ENCODE measurements at places on chromosomes 16 and 17. TPM values are rescaled to one million over a fixed set of nuclear protein-coding genes. Genes with fewer than 3 reads are reported as not detected.

- peak; percentile 80 for DNase-seq
Measured at GRCh38 chr17:2094891-2095535, 40.1 kb downstream of the HIC1 start.

- no peak for DNase-seq
Measured at GRCh38 chr16:72434159-72434558, 262.2 kb upstream of the PMFBP1 start.

The GP1BA gene
- polyA plus RNA-seq = not detected

DNA sequence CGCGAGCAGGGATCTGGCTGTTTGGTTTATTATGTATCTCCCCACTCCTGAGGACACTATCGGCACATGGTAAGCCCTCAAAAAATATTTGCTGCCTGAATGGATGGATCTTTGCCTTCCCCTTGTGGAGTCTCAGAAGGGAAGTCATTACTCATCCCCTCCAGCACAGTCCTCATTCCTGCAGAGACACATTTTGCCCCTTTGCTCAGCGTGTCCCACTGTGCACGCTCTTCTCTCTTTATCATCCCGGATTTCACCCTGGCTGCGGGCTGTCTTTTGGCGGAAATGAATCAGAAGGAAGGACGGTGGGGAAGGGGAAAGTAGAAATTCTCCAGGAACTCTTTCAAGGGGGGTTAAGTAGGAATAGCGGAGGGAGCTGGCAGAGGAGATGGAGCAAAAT lies 125.2 kb upstream of the CDC42EP4 start:
- no peak for DNase-seq

The SBK1 gene
- polyA plus RNA-seq = 10.8 TPM

GRCh38 chr16:22373662-22374310 lies 633 bp downstream of the CDR2 start:
- peak; percentile 58 for DNase-seq

- DNase-seq = no peak
Measured at GRCh38 chr17:27754549-27754948, 45.8 kb downstream of the NOS2 start.

The TBC1D26 gene
- 0.57 TPM for polyA plus RNA-seq

DNA sequence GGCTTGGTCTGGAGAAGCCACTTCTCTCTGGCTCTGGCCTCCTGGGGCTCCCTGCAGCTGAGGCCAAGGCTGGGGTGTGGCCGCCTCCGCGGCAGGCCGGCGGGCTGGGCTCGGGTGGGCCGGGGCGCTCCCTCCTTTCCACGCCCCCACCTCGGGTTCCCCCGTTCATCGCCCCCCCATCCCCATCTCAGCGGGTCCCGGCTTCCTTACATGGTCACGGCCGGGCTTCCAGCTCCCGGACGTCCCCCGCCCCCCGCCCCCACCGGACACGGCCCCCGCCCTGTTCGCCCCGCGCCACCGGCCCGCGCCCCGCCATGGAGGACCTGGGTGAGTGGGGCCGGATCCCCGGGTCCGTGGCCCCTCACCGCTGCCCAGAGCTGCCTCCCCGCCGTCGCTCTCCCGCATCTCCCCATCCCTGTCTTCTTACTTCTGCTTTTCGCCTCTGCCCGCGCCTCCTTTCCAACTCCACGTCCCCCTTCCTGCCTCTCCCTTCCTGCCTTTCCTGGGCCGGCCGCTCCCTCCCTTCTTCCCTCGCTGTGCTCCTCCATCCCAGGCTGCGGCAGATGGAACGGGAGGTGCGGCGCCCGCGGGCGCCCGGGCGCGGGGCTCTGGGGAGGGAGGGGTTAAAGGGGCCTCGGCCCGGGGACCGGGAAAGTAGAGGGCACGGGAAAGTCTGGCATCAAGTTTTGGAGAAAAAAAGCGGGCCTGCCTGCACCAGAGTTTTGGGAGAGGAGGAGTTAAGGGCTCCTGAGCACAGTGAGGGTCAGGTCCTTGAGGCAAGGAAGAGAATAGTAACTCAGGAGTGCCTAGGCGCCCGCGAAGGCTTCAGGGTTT lies at the start of gene TGFB1I1:
TGFB1I1 (plus strand) TSS at position 278 of the 834 bp plus-strand sequence; CDS start at position 315, 37 bp downstream.
- peak; percentile 74 for DNase-seq

DNA sequence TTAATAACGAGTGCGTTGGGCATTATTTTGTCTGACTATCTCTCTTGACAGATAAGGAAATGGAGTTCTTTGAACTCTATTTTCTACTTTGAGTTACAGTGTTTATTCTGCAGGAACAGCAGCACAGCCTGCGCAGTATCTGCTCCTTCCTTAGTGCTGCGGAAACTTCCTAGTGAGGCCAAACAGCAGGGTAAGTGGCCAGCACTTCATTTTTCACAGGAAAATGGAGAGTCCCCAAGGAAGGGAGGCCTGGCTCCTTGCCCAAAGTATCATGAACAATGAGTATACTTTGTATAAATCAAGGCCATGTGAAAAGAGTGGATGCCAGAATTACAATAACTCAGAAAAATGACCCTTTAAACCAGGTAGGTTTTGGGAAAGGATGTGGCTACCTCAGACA lies 140.6 kb downstream of the VPS53 start:
- DNase-seq = peak; percentile 17

- DNase-seq = no peak
Measured at GRCh38 chr17:22142091-22142490, 449.8 kb downstream of the KCNJ18 start.

DNA sequence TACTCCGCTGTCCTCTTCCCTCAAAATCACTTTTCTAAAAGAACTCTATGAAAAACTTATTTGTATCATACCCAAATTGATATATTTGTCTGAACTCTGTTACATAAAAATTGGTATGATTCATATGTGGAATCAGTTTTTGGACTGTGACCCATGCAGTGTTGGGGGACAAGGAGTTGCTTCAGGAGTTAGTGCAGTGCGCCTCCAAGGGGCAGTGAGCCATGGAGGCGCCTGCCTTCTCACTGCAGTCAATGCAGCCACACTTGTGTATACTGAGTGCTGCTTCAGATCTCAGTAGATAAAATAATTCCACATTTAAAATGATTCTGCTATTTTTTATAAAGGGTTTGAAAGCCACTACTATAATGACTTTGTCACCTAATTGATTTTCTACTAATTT lies 32.5 kb downstream of the DGKE start:
- no peak for DNase-seq

The CIBAR2 gene
- polyA plus RNA-seq = not detected

- DNase-seq = no peak
Measured at GRCh38 chr17:43444223-43445008, 39.4 kb upstream of the DHX8 start.

The C16orf89 gene
- polyA plus RNA-seq = 3.8 TPM

The GP2 gene
- polyA plus RNA-seq = 34.6 TPM

- peak; percentile 85 for DNase-seq
Measured at GRCh38 chr17:16353317-16354174, at the start of gene CENPV. Gene CENPV (minus strand): TSS chr17:16353469. CDS start chr17:16353436, 33 bp downstream.

GRCh38 chr16:15457958-15458357 lies 23.6 kb downstream of the BMERB1 start:
- no peak for DNase-seq

GRCh38 chr17:1398028-1398427 lies 2.0 kb downstream of the YWHAE start:
- DNase-seq = no peak

DNA sequence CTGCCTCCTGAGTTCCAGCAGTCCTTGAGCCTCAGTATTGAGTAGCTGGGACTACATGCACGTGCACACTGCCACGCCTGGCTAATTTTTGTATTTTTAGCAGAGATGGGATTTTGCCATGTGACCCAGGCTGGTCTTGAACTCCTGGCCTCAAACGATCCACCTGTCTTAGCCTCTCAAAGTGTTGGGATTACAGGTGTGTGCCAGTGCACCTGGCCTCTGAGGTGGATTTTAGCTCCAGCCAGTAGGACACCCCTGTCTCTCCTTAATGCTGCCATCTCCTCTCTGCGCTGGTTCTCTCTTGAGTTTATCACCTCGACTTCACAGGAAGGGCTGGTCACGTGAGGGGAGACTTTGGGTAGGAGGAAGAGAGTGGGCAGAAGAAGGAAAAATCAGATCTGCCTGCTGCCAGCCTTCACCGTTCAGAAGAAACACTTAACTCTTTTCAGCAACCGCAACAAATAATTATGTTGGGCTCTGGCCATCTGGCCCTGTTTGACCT lies 55.1 kb downstream of the NDE1 start:
- DNase-seq = no peak

- no peak for DNase-seq
Measured at GRCh38 chr16:79182616-79183015, 417.9 kb downstream of the MAF start.

GRCh38 chr16:85995541-85996423 lies 96.8 kb downstream of the IRF8 start:
- DNase-seq = peak; percentile 35

The JPT2 gene
- polyA plus RNA-seq = 7.8 TPM

- no peak for DNase-seq
Measured at GRCh38 chr17:58671969-58672368, 19.9 kb downstream of the TEX14 start.

DNA sequence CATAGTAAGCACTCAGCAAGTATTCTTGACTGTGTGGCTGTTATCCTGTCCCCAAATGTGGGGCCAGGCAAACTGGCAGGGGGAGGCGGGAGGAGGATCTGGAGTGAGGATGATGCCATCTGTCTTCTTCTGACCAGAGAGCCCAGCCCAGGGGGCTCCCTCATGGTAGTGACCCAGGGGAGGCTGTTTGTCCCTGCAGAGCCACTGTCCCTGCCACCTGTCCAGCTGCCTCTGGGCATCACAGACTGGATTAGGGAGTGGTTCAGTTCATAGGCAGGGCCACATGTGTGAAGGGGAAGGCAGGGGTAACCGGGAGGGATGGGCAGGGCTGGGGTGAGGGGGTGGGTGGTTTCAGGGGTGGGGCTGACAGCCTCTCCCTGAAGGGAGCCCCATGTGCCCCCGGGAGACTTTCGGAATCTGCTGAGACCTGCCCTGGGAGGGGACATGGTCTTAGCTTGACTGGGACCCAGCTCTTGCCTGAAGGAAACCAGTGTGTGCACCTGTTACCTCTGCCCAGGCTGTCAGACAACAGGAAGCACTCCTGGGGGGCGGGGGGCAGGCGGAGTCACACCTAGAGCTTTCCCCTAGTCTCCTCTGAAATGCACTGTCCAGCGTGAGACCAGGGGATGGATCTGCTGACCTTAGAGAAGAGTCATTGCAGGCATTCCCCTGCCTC lies 15.2 kb downstream of the ARHGAP23 start:
- DNase-seq = no peak

The CCDC200 gene
- 2.8 TPM for polyA plus RNA-seq

The SLC35G6 gene
- 0.30 TPM for polyA plus RNA-seq

The PABPN1L gene
- not detected for polyA plus RNA-seq

DNA sequence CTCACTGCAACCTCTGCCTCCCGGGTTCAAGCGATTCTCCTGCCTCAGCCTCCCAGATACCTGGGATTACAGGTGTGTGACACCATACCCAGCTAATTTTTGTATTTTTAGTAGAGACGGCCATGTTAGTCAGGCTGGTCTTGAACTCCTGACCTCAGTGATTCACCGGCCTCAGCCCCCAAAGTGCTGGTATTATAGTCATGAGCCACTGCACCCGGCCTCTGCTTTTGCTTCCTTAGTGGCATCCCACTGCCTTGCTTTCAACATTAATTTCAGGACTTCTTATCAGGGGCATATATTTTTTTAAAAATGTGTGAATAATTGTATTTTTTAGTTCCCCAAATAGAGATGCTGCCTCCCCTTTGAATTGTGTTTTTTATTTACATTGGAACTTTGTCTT lies 98.8 kb downstream of the SYCE1L start:
- no peak for DNase-seq

The ITGA2B gene
- 3.6 TPM for polyA plus RNA-seq

The RNF135 gene
- polyA plus RNA-seq = 10.1 TPM

- DNase-seq = peak; percentile 89
Measured at GRCh38 chr16:19113577-19114358, at the start of gene ITPRIPL2. Gene ITPRIPL2 (plus strand): TSS chr16:19113964. CDS start chr16:19114462, 498 bp downstream.

- DNase-seq = no peak
Measured at GRCh38 chr16:54245788-54246453, 40.7 kb downstream of the IRX3 start.

DNA sequence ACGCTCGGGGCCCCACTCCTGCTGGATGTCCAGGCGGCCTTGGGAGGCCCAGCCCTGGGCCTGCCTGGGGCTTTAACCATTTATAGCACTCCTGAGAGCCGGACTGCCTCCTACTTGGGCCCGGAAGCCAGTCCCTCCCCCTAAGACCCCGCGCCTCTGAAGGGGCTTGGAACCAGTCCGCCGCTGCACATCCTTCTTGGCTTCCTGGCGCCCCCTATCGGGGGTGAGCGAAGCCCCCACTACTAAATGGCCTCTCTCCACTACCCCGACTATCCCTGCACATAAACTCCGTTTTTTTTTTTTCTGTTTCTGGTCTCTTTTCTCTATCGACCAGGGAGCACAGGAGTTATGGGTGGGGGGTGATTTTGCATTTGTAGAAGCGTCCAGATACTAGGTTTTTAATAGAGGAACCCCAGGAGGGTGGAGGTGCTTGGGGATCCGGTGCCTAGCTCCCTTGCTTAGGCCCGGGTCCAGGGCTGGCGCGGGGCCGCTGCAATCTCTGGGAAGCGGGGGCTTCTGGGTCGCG lies 633 bp upstream of the NOL3 start:
- peak; percentile 69 for DNase-seq

DNA sequence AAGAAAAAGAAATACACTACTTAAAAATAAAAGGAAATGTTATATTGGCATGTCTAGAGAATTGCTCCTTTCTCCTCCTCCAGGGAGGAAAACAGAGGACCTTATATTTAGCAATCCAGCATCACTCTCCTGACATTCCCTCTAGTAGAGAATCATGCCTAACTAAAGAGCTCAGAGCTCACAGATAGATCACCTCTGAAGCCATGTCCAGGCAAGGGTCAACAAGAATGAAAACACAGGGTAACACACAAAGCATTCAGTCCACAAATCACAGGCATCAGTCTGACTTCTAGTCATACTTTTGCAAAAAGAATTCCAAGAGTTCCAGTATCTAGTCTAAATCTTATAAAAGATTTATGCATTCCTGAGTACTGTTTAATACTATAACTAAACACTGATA lies 4.4 kb upstream of the HASPIN start:
- DNase-seq = no peak

The VMO1 gene
- 2.7 TPM for polyA plus RNA-seq

GRCh38 chr17:8222630-8223355 lies 12.4 kb upstream of the AURKB start:
- DNase-seq = peak; percentile 95

GRCh38 chr16:66364959-66365306 lies 1.6 kb upstream of the CDH5 start:
- no peak for DNase-seq

GRCh38 chr16:53541326-53541725 lies 38.3 kb upstream of the AKTIP start:
- no peak for DNase-seq

The TBC1D3E gene
- polyA plus RNA-seq = not detected

- DNase-seq = no peak
Measured at GRCh38 chr16:85209526-85210121, 97.4 kb upstream of the CIBAR2 start.

GRCh38 chr16:87457709-87458423 lies 35.0 kb downstream of the ZCCHC14 start:
- DNase-seq = peak; percentile 57

DNA sequence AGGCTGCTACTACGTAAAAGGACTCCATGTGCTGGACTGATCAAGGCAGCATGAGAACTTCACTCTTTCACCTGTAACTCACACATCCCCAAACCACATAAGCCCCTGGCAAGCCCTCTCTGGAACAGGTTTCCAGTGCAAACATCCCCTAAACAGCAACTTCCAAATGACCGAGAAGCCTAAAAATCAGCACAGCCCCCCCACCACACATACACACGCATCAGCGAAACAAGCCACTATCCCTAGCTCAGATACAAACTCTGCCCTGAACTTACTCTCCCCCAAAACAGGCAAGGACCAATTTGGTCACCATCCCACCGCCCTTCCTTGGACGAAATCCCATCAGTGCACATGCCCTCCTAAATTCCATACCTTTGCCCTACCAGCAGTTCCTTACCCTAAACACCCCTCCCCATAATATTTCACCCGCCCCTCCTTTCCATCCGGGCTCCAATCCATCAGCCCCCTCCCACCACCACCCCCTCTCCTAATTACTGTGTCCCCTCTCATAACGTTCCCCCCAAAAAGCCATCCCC lies 735 bp downstream of the LSM12 start:
- DNase-seq = no peak
